ENCODE measurements at places on chromosomes 12 and 14.

- DNase-seq, result no peak
Observed at GRCh38 chr12:97760601-97761000, 298.0 kb downstream of the RMST start.

- no peak for DNase-seq
Observed at GRCh38 chr12:12353276-12353675, 3.2 kb upstream of the MANSC1 start.

DNA sequence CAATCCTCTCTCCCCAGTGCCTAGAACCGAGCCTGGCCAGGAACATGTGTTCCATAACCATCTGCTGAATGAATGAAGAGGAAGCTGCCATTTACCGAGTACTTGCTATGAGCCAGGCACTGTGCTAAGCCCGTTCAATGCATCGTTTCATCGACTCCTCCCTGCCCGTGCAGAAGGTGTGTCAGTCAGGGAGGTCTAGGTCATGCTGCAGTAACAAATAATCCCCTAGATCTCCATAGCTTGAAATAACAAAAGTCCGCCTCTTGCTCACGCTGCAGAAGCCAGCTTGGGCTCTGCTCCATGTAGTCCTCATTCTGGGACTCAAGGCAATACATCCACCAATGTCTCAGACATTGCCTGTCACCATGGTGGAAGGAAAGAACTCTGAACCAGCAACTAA is 101.3 kb downstream of the SCARB1 start:
- DNase-seq, result no peak

GRCh38 chr12:97148941-97149559 is 242.0 kb downstream of the NEDD1 start:
- peak; percentile 80 for DNase-seq

DNA sequence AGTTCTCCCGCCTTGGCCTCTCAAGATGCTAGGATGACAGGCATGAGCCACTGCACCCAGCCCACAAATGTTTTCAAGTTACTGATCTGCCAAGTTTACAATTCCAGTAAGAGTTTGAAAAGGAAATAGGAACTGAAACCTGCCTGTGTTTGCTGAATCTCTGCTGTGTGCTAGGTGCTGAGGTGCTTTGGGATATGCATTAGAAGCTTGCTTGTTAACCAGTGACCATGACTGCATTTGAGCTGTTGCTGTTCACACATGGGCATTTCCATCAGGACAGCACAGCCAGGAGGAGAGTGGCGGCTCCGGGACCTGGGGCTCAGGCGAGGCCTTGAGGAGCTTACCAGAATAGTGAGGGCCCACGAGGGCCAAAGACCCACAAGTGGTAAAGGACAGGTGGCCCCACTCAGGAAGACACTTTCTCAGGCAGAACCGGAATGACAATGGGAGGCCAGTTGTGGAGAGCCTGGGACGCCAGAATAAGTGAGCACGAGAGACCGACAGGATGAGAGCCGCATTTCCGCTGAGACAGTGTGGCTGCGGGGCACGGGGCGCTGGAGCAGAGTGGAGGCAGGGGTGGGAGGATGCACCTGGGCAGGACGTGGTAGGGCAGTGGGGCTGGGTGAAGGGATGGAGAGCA is 54.5 kb upstream of the MMP17 start:
- DNase-seq, result no peak

- DNase-seq, result peak; percentile 41
Observed at GRCh38 chr14:106277503-106277902, 751.1 kb downstream of the TMEM121 start.

DNA sequence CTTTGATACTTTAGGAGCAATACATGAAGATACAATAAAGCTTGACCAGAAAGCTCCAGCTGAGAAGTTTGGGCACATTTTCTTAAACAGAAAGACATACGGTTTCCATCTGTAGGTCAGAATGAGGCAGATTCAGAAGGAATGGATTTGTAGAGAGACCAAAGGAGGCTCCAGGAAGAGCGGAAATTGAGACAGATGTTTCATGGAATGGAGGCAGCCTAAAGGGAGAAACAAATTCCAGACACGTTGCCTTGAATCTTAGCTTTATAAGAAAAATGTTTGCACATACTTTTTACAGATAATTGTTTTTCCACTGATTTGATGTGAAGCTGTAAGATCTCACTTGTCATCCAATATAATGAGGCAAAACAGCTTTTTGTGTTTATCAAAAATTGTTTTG is 24.8 kb downstream of the EPYC start:
- no peak for DNase-seq

DNA sequence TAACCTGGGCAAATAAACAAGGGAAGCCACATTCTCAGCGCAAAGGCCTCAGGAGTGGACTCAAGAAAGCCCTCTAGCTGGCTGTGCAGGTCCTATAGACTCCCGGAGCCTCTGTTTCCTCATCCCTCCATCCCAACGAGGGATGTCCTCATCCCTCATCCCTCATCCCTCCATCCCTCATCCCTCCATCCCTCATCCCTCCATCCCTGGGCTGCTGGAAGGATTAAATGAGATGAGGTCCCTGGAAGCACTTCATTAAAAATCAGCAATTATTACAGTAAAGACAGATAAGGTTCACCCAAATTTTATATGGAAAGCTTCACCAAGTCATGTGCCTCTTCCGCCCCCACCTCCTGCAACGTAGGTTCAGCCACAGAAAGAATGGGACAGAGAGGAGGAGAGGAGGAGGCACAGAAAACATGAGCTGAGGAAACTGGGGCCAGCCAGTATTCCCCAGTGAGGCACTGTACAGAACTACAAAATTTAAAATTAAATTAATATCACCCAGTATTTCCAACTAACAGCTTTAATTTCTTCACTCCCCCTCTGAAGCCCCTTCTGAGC is 4.8 kb downstream of the ITPK1 start:
- no peak for DNase-seq

- no peak for DNase-seq
Observed at GRCh38 chr12:16225692-16226091, 51.8 kb downstream of the SLC15A5 start.

DNA sequence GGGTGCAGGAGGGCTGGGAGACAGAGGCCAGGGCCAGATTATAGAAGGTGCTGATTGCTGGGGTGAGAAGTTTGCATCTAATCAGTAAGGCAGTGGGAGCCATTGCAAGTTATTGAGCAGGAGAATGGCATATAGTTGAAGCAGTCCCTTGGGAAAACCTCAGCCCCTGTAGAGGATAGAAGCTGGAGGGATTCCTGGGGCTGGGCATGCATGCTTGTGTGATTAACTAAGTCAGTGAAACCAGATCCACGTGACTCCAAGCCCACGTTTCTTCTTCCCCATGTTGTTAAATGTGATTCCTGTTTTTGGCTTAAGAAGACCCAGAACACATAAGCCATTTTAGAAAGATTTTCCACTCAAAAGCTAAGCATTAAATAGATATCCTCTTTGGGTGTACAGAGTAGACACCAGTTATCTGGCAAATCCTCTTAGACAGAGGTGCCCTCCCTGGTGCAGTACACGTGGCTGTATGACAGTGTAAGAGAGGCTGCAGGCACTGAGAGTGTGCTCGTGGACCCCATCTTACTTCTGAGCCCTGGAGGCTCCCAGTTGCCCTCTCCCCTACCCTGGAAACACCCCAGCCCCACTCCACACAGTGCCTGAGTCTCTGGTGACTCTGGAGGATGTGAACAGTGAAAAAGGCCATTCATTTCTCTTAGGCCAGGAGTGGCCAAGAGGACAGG is 3.2 kb downstream of the C14orf132 start:
- DNase-seq, result no peak

- DNase-seq, result no peak
Observed at GRCh38 chr12:132625731-132626430, 7.3 kb downstream of the P2RX2 start.

DNA sequence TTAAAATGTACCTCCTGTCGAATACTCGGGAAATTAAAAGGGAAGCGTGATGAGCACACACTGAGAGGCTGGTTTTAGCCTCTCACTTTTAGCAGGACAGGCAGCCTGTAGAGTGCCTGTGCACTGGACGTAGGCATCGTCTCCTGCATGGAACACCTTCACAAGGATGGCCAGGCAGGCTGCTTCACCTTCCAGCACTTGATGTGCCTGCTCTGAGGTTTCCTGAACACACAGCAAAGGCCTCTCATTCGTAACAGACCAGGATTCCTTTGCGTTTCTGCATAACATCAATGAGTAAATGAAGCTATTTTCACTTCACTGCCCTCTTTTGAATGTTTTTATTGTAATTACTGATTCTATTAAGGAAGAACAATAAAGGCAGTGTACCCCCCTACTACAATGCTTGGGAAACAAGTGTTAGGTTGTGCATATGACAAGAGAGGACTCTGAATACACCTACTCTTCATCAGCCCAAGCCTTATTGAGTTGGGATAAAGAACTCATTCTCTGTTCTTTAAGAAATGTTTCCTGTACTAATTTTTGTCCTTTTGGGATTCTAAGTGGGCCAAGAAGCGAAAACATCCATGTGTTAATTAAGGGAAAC is 1077.6 kb upstream of the FOXG1 start:
- DNase-seq, result no peak

DNA sequence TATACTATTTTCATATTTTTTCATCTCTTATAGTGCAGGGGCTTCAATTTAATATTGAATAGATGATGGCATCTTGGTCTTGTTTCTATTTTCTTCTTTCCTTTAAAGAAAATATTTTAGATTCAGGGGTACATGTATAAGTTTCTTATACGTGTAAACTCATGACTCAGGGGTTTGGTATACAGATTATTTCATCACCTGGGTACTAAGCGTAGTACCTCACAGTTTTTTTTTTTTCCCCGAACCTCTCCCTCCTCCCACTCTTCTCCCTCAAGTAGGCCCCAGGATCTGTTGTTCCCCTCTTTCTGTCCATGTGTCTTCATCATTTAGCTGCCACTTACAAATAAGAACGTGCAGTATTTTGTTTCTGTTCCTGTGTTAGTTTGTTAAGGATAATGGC is 172.6 kb downstream of the TMTC3 start:
- no peak for DNase-seq

- DNase-seq, result no peak
Observed at GRCh38 chr12:115943630-115944391, 333.7 kb downstream of the MED13L start.

- DNase-seq, result no peak
Observed at GRCh38 chr14:101333335-101334280, 227.7 kb upstream of the DIO3 start.

- no peak for DNase-seq
Observed at GRCh38 chr12:53976172-53976822, 1.5 kb upstream of the HOTAIR start.

- DNase-seq, result peak; percentile 93
Observed at GRCh38 chr14:92724516-92725340, 23.7 kb downstream of the LGMN start.

GRCh38 chr12:103852498-103852997 is 11.5 kb upstream of the NT5DC3 start:
- DNase-seq, result no peak

GRCh38 chr14:28876572-28876945 is 110.0 kb downstream of the FOXG1 start:
- no peak for DNase-seq

DNA sequence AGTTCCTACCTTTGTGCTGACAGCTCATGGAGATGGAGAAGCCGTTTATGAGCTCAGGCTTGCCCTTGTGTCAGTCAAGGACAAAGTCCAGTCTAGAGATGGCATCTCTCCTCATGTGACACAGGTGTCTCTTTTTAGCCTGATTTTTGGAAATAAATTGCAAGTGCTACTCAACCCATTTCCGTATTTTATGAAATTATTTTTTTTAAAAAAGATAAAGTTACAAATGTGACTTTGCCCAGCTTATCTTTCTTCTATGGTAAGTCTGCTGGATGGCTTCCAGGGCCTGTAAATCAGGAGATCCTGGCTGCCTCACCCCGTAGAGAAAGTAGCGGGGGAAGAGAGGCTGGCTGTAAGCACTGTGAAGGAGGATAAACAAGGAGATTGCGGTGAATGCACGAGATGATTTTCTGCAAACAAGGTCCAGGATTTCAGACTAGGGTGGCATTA is 169.7 kb downstream of the MYRFL start:
- no peak for DNase-seq

- peak; percentile 45 for DNase-seq
Observed at GRCh38 chr12:85424581-85425348, 144.7 kb downstream of the ALX1 start.

DNA sequence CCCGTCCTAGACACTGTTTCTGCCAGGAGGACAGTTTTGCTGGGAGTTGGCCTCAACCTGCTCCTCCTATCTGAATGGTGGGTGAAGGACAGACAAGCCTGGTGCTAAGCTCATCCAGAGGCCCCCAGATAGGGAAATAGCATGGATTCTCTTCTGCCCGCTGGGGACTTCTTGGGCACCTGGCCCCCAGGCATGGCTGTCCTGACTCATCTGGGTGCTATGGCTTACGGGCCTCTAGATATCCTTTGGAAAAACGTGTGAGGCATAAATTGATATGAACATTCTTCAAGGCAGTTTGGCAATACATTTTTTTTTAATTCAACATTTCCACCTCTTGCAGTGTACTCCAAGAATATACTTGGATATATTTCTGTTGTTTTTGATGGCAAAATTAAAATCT is 8.6 kb downstream of the TECPR2 start:
- no peak for DNase-seq

GRCh38 chr12:71686658-71687025 is 760 bp downstream of the TMEM19 start:
- peak; percentile 13 for DNase-seq

DNA sequence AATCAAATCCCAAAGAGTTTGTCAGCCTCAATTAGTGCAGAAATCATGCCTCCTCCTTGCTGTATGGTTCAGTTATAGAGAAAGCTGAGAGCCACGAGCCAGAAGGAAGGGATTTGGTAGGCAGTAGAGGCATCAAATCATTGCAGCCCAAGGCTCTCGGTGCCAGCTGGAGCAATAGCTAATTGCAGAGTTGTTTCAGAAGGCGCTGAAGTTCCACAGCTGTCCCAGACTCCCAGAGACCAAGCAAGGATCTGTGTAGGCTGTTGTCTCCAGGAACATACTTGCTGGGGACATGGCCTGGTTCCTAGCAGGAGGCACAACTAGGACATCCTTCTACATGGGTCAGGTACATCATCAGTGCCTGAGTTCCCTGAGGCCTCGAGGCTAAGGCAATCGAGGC is 80.4 kb upstream of the WSCD2 start:
- no peak for DNase-seq

DNA sequence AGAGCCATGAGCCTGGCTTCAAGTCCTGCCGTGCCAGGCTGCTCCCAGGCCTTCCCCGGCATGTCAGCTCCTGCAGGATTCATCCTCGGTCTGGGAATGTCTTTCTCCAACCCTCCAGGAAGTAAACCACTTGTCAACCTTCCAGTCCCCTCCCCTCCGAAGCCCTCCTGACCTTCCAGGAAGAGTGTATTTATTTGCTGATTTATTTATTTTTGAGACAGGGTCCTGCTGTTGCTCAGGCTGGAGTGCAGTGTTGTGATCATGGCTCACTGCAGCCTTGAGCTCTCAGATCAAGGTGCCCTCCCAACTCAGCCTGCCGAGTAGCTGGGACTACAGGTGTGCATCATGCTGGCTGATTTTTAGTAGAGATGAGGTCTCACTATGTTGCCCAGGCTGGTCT is 24.7 kb downstream of the VSX2 start:
- no peak for DNase-seq

DNA sequence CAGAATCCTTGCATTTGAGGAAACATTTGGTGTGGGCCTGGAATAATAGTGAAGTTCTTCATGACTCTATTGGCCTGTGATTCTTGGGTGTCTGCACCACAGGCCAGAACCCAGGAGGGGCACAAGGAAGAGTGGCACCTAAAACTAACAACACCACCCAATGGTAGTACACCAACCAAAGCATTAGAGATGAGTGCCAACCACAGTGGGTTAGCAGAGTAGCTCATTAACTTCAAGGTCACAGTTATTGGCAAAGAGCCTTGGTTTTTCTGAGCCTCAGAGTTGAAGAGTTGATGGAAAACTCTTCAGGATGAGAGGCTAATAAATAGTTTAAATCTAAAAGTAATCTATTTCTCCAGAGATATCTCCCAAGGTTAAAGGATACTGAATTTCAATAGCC is 57.0 kb downstream of the HELB start:
- DNase-seq, result no peak

- no peak for DNase-seq
Observed at GRCh38 chr14:43483415-43483814, 1023.7 kb downstream of the FSCB start.

All from suppressor macrophage (primary cell).